Activated CD4-positive, alpha-beta T cell treated with anti-CD3 and anti-CD28 coated beads, Interleukin-2, amount 50 U/mL, for 24 hours (primary cell): ENCODE measurements at places on chromosomes 4 and X.

DNA sequence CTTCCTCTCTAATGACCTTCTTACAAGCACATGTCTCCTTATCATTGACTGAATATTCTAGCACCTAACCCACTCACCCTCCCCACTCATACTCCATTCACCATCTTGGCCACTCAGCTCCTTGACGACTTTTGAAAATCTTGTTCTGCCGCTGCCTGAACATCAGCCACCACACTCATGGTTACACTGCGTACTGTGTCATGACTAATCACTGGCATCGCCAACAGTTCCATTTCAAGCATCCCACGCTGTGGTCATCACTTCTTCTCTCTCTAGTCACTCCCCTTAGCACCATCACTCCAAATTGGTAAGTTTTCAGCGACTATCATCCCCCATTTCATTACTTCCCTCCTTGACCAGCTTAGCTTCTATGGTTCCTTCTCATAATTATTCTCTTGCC is 352.8 kb downstream of the MAPK10 start:
- no peak for DNase-seq

- DNase-seq, result no peak
Measured at GRCh38 chr4:26812049-26812714, 48.5 kb upstream of the STIM2 start.

DNA sequence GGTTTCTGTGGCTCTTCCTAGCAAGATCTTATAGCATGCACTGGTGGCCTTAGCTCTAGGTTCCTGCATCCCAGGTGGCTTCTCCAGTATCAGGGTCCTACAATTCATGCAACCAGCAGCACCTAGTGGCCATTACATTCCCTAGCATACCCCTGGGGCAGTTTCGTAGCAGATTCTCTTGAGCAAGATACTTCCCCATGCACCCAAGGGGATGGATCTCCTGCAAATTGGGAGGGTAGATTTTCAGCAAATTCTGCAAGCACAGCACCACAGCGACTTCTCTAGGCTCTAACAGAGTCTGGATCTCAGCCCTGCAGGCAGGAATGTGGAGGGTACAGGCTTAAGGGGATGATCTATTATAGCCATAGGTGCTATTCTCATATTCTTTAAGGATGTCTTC is 13.1 kb upstream of the SLC9B1 start:
- no peak for DNase-seq

DNA sequence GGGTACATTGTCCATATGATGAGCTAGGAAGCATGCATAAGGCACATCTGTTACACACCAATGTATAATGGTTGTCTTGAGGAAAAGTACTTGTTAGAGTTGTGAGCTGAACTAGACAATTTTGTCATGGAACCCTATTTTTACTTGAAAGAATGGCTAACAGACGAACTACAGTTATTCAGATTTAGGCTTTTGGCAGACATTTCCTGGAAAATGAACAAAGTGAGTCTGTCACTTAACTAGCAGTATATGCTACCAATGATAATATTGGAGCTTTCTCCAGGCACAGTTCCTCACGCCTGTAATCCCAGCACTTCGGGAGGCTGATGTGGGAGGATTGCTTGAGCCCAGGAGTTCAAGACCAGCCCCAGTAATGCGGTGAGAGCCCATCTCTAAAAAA is 61.9 kb upstream of the SLC25A43 start:
- DNase-seq, result no peak

DNA sequence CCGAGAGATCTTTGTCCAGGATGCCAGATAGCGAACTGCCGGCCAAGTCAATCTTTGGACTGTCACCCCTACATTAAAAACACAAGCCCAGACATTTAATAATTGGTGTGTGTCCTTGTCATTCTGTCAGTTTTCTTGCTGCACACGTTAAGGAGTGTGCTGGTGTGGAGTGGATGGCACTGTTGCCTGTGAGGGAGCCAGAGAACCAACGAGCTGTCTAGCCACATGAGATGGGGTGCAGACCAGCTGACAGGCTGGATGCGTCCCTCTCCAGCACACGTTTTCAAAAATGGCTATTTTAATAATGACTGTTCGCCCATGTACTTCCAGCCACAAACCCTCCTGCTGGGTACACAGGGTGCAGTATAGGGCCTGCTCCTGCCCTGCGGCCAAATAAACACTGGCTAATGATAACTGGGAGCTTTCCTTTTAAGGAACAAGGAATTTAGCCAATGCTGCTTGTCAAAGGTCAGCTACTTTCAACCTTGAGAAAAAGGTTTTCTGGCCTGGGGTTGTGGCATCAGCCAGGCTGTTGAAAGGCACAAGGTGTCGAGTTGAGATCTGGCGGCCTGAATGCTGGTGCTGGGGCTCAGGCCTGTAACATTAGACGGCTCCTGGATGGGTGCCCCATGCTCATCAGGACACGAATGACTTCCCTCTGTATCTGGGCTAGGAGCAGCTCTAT is 54.0 kb upstream of the MAP3K15 start:
- DNase-seq, result no peak

DNA sequence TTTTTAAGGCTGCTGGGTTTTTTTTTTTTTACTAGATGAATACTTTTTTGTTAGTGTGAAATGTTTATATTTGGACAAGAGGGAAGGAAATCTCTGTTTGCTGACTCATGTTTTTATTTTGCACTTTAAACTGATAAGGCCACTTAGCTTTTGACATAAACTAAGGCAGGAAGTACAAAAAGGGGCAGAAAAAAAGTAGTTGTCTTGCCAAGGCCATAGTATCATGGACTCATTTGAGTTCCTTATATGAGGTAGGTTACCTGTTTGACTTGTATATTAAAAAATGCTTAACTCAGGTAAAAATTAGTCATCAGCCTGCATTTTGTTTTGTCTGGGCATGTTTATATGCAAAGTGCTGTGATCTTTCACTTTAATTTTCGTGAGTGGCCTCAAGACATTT is 26.0 kb downstream of the SMAD1 start:
- DNase-seq, result no peak

DNA sequence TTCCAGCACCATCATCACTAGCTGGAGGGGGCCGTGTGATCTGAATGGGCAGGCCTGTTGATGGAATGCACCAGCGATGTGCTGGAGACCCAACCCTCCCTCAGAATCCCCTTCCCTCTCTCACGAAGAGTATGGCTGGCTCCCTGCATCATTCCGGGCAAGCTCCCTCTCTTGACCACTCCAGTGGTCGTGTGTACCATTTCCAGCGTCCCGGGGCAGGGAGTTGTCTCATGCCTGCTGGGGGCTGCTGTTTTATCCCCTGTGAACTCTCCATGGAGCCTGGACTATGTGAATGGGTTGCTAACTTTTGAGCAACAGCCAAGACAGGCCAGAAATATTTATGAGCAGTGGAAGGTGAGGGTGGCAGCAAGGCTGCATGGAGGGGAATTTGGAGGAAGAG is 8.1 kb downstream of the CSAG1 start:
- no peak for DNase-seq

DNA sequence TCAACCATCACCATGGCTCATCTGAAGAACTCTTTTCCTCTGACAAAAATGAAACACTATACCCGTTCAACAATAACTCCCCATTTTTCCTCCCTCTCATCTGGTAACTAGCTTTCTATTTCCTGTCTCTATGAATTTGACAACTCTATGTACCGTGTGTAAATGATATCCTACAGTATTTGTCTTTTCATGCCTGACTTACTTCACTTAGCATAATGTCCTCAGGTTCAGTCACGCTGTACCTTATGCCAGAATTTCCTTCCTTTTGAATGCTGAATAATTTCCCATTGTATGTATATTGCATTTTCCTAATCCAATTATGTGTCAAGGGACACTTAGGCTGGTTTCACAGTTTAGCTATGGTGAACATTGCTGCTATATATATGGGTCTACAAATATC is 18.2 kb downstream of the MAGEA9 start:
- DNase-seq, result no peak

DNA sequence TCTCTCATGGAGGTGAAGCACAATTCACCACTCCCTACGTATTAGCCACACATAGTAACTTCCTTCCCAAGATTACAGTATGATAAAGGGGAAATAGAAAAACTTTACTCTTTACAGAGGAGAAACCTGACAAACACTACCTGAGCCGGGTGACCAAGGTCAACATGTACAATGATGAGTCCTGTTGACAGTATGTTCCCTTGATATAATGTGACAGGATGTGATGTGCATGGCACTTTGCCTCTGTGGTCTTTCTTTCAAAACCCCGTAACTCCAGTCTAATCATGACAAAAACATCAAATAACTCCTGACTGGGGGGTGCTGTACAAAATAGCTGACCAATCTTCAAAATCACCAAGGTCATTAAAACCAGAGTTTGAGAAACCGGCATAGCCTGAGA is 60.6 kb downstream of the CD99L2 start:
- no peak for DNase-seq

DNA sequence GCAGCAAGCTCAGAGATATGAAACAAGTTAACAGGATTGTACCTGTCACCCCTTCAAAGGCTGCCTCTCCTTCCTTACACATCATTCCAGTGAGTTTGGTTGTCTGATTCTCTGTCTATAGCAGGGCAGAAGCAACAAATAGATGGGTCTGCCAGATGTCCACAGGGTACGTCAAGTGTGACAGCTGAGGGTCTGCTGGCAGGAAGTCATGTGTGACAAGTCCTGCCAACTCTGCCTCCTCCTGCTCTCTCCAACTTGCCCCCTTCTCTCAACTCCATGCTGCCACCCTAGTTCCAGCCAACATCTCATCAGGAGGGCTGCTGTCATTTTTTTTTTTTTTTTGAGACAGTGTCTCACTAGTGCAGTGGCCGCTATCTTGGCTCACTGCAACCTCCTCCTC is 109.2 kb downstream of the NSUN7 start:
- no peak for DNase-seq

DNA sequence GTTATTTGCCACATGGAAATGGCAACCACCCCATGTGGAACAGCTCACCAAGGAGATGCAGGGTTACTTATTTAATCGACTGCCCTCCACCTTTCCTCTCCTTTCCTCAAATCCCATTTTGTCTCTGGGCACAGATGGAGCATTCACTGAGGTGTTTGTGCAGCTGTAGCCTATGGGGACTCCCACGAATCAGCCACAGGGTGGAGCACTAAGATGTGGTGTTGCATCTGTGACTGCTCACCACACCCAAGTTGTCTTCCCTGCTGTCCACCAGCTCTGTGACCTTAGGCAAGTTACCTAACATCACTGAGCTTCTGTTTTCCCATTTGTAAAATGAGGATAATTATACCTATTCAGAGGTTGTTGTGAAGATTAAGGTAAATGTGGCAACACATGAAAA is 252.4 kb upstream of the CPEB2 start:
- DNase-seq, result no peak

GRCh38 chrX:119948381-119948780 is 4.8 kb upstream of the NKAP start:
- no peak for DNase-seq

GRCh38 chrX:153726286-153727122 is 1.8 kb downstream of the ABCD1 start:
- DNase-seq, result no peak

- DNase-seq, result no peak
Measured at GRCh38 chr4:81628489-81628888, 156.8 kb upstream of the RASGEF1B start.

GRCh38 chrX:15853586-15854079 is 980 bp downstream of the AP1S2 start:
- DNase-seq, result no peak

GRCh38 chr4:3645711-3646679 is 113.8 kb upstream of the LRPAP1 start:
- DNase-seq, result no peak

DNA sequence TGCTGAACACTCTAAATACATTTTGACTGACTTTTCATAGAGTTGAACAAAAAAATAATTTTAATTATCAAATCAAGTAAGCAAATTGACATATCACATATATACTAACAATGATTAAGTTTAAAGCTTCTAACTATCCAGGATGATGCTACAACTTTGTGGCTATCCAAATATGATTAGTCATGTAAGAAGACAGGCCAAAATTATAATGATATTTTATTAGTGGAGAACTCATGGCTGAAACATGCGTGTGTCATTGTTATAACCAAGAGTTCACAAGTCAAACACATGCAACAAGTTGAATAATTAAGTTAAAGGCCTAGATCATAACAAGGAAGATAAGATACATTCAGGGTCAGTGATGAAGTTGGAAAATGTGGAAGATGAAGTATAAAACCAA is 346.8 kb downstream of the FSTL5 start:
- no peak for DNase-seq

DNA sequence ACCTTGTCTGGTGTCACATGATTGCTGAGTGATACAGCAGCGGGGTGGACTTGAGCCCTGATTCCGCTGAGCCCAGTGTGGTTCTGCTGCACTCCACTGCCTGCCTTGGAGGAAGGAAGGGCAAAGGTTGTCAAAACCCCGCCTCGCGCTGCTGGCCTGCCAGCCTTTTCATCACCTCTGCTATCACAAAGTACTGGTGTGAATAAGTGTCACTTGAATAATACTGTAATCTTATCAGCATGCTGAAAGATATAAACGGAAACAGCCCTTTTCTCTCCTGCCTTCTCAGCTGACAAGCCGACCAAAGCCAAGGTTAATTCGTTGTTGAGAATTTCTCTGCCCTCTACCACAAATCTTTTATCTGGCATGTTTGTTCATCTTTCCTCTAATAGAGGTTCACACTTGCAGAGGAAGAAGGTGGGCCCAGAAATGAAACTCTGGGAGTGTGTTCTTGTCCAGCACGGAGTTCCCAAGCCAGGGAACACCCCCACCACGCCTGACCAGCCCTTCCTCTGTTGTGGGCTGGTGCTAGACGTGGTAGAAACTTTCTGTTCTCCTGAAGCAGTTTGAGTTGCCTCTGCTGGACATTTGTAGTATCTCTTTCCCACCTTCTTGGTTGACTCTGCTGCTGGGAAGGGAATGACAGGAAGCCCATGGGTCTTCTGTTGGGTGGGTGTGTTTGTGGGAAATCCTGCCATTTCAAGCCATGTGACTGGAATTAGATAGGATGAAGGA is 21.5 kb downstream of the FHDC1 start:
- no peak for DNase-seq

- DNase-seq, result no peak
Measured at GRCh38 chrX:109600237-109600651, 24.7 kb downstream of the KCNE5 start.

DNA sequence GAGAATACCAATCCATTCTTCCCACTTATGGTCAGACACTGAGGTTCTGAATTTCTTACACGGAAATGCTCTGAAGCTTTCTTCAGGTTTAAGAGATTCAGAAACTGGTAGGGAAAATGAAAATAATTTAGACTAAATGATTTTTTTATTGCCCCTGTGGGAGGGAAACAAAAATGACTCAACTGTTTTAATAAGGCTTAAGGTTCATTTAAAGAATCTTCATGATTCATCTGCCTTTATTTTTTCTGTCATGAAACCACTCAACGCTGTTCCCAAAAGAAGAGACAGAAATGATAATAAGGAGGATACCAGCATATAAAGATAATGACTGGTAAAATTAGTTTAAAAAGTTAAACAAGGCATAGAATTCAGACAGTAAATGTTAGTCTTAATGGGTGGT is 39.3 kb upstream of the FAM47B start:
- no peak for DNase-seq

- no peak for DNase-seq
Measured at GRCh38 chr4:23805450-23805851, 84.4 kb downstream of the PPARGC1A start.
